ENCODE measurements at places on chromosomes 4 and X. TPM values are rescaled to one million over a fixed set of nuclear protein-coding genes. Genes with fewer than 3 reads are reported as not detected.

DNA sequence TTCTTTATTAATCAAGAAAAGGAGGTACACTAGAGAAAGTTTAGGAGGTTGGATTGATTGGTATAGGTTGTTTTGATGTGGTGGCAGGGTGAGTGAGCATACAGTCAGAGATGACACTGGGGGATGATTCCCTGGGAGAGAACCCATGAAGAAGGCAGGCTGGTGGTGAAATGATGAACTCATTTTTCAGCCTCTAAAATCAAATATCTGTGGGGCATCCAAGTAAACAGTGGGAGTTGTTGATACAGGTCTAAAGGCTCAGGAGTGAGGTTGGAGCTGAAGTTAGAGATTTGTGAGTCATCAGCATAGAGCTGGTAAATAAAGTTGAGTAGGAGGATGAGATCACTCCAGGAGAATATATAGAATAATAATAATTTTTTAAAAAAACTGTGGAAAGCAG lies 10.0 kb upstream of the AP1S2 start:
- DNase-seq = no peak

DNA sequence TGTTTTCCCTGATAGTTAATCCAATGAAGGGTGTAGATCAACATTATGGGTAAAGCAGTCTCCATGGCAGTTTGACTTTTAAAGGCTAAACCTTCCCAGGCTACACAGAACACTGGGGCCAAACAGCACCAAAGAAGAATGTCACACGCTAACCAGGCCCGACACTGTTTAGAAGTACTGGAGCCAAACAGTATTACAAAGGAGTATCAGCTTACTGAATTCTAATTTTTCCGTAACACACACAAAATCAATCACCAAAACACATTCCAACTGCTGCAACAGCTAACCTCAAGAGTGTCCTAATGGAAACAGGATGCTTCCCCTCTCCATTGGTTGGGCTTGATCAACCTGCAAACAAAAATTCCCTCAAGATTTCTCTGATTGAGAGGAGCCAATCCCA lies 783.5 kb downstream of the PCDH18 start:
- DNase-seq = no peak

DNA sequence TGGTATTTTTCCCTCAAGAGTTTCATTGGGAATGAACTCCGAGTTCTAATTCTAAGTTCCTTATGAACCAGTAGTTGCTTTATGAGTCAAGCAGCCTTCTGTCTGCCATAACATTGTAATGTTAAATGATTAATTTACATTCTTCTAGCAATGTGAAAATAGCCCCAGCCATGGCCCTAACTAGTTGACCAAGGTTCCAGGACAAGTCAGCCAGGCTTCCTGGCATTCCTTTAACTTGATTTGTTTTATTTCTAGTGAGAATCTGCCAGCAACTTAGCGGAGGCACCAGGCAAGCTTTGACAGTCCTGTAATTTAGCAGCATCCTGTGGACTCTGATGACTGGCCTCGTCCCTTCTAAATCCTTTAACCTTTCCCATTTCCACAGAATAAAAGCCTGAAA lies 69.0 kb downstream of the GLRA2 start:
- peak; percentile 9 for DNase-seq

GRCh38 chr4:7625071-7625470 lies 190.3 kb upstream of the PSAPL1 start:
- no peak for DNase-seq

DNA sequence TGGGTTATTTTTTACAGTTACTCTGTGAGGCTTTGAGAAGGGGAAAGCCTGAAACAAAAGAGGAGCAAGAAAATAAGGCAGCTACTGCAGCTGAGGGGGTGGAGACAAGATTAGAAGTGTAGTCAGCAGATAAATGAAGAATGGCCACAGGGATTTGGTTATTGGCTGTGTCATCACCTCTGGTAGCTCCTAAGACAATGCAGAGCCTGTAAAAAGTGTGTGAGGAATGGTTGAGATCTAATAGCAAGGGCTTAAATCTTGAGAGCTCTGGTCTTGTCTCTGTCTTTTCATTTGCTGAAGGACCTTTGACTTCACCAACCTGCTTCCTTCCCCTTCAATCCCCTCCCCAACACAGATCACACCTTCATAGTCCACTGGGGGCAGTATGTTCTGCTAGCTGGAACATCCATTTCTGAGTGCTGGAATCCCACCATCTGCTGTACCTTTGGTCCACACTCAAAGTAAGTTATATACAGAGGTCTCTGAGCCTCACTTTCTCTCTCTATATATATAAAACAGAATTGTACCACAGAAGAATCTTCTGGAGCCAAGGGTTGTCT lies 213.7 kb upstream of the ZIC3 start:
- DNase-seq = no peak

- no peak for DNase-seq
Observed at GRCh38 chr4:19592391-19592790, 659.3 kb upstream of the SLIT2 start.

IL3RA gene
- not detected for total RNA-seq

LUZP4 gene
- 0.17 TPM for total RNA-seq

UGT2A3 gene
- total RNA-seq = not detected

- DNase-seq = no peak
Observed at GRCh38 chrX:9577555-9577954, 112.7 kb downstream of the TBL1X start.

GRCh38 chr4:152892974-152893373 lies 43.1 kb upstream of the FHDC1 start:
- no peak for DNase-seq

GRCh38 chrX:2589186-2590020 lies 88.6 kb upstream of the DHRSX start:
- DNase-seq = no peak

GPC4 gene
- total RNA-seq = 225 TPM

GPR101 gene
- not detected for total RNA-seq

CAPN6 gene
- 10.6 TPM for total RNA-seq

GAGE2A gene
- total RNA-seq = not detected

SCD5 gene
- total RNA-seq = 0.88 TPM

MAGEA2B gene
- not detected for total RNA-seq

DNA sequence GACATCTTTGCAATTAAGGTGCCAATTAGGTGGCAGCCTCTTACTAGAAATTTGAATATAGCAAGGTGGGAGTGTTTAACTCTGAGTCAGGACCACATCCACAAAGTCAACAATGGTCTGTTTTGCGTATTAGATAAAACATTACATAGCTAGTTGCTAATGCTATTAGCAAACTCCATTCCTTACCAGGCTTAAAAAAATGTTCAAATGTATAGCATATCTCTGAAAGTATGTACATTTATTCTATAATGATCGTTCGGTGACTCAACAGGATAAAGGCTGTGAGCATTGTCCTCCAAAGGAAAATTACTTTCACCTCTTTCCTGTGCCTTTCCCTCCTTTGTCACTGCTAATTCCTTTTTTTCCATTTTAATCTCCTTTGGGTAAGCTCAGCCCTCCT lies 74.5 kb downstream of the SYTL5 start:
- DNase-seq = no peak

DNA sequence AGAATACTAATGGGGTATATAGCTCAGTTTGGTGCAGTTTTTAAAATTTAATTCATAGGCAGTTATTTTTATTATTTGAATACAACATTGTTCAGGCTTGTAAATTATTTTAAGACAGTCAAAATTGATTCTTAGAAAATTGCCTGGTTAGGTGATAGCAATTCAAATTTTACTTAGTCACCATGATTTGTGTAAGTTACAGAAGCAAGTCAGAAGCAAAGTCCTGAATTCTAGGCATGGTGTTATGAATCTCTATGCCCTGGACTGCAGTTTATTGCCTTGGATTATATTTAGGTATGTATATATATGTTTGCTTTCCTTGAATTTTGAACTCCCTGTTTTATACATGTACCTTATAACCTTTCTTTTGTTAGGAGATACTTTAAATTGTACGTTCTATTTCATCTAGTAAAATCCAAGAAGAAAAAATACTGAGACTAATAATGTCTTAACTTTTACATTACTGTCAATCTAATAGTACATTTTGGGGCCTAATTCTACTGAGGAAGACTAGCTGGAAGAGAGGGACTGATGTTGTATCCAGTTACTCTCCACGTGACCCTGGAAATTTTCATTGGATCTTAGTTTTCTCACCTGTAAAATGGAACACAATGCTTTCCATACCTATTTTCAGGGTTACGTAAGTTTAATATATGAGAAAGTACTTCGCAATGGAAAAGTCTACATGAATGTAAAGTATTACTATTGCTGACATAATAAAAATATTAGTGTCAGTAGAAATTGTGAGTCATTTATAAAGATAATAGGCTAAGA lies 25.1 kb downstream of the RAPGEF2 start:
- DNase-seq = no peak

GRCh38 chr4:94483895-94484294 lies 32.2 kb downstream of the PDLIM5 start:
- no peak for DNase-seq

IL21 gene
- not detected for total RNA-seq

DNA sequence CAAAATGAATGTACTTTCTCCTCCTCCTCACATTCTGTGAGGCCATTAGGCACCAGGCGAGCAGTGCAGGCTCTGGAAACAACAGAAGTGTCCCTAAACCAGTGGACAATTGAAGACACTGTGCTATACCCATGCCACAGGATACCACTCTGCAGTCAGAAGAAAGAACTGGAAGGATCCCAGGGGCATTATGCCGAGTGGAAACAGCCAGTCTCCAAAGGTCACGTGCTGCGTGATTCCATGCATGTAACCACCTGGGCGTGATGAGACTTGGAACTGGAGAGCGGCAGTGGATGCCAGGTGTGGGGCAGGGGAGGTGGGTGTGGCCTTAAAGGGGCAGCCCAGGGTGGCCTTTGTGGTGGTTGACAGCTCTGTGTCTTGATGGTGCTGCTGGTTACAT lies 139.4 kb downstream of the EVC2 start:
- DNase-seq = no peak

GRCh38 chrX:117992192-117992723 lies 124.4 kb downstream of the KLHL13 start:
- no peak for DNase-seq

GPR82 gene
- total RNA-seq = not detected

CT45A3 gene
- not detected for total RNA-seq

- no peak for DNase-seq
Observed at GRCh38 chr4:2822461-2823300, 21.0 kb upstream of the ADD1 start.

TMEM156 gene
- not detected for total RNA-seq

PRICKLE3 gene
- total RNA-seq = 8.4 TPM

TRMT44 gene
- 20.1 TPM for total RNA-seq

DNA sequence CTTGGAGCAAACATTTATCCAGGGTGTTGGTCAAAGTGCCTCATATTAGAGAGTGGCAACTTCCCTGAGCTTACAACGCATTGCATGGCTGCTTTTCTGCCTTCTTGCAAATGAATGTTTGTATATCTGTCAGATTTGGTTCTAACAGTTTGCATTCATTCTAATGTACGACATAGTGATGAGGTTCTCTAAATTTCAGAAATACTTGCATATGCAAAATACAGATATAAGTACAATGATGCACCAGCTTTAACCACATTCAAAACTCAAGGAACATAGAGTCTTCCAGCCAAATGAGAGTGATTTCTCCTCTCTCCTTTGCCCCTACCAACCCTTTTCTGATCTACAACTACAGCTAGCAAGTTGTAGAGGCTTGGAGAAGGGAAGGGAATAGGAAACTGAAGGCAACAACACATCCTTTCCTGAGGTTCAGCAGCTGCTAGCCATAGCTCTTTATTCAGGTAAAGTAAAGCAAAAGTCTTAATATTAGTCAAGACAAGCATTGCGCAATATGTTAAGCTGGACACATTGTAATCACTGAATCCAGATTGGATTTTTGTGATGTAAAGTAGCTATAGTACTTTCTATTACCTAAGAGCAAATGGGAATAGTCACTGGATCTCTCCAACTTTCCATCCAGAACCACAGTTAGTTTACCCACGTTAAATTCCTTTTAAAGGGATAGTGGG lies 6.3 kb downstream of the TKTL2 start:
- DNase-seq = no peak

- DNase-seq = peak; percentile 39
Observed at GRCh38 chrX:134622056-134622812, 36.0 kb downstream of the PLAC1 start.

DNA sequence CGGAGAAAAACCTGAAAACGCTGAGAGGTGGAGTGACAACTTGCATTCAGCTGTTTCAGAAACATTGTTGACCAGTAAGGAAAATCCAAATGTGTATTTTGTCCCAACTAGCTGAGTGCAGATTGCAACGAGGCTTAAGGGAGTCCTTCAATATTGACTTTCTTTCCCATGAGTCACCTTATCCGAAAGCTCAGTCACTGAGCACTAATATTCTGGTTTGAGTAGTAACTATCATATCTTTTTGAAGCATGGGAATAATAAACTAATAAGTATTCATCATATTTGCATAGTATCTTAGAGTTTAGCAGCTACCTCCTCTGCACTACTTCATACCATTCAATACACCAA lies 604.3 kb downstream of the PACRGL start:
- DNase-seq = no peak

SPARCL1 gene
- 0.78 TPM for total RNA-seq

CENPVL2 gene
- total RNA-seq = 2.9 TPM

SMR3A gene
- not detected for total RNA-seq

HCFC1 gene
- total RNA-seq = 117 TPM

CASK gene
- 55.1 TPM for total RNA-seq

DNA sequence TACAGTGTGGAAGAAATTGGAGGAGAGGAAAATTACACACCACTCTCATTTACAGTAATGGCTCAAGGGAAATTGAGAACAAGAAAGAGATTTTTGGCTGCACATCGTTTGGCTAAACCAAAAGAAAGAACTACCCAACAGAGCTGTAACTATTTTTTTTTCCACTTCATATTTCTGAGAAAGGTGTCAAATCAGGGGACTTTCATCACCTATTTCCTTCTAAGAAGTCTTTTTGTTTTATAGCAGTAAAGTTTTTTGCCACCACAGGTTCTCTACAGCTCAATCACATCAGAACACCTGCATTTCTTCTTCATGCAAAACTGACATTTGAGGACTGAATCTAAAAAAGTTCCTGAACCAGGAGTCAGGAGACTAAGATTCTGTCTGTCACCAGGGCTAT lies 57.5 kb upstream of the TNIP3 start:
- no peak for DNase-seq

Data from H1 (cell line).